ENCODE measurements at places on chromosomes 12 and 14. TPM values are rescaled to one million over a fixed set of nuclear protein-coding genes. Genes with fewer than 3 reads are reported as not detected.

The GPR84 gene
- not detected for total RNA-seq

The TSHR gene
- 7.2 TPM for total RNA-seq

The SALL2 gene
- 13.4 TPM for total RNA-seq

The PTHLH gene
- 2.6 TPM for total RNA-seq

The PAH gene
- not detected for total RNA-seq

The PZP gene
- not detected for total RNA-seq

The PROX2 gene
- total RNA-seq: not detected

The SIRT4 gene
- 0.49 TPM for total RNA-seq

The KRT77 gene
- total RNA-seq: not detected

The RNASE1 gene
- total RNA-seq: not detected

The NANOG gene
- not detected for total RNA-seq

The TPPP2 gene
- total RNA-seq: not detected

The KCNH5 gene
- total RNA-seq: not detected

The TECPR2 gene
- 17.0 TPM for total RNA-seq

The SERPINA6 gene
- 0.16 TPM for total RNA-seq

The CFAP73 gene
- total RNA-seq: not detected

The GPRC5D gene
- not detected for total RNA-seq

The SMCO2 gene
- total RNA-seq: not detected

The WNT1 gene
- total RNA-seq: not detected

The RNASE7 gene
- total RNA-seq: not detected

The GYS2 gene
- not detected for total RNA-seq

The KRT82 gene
- not detected for total RNA-seq

The PDE6H gene
- not detected for total RNA-seq

The CCDC197 gene
- total RNA-seq: not detected

The GNG2 gene
- total RNA-seq: 6.1 TPM

The ANO2 gene
- total RNA-seq: not detected

The DEPDC4 gene
- not detected for total RNA-seq

The PLBD2 gene
- total RNA-seq: 70.1 TPM

The KCNMB4 gene
- 1.9 TPM for total RNA-seq

The CLMN gene
- total RNA-seq: 5.3 TPM

The LRP6 gene
- total RNA-seq: 22.3 TPM

The TTC6 gene
- under 0.01 TPM for total RNA-seq

The PLEKHD1 gene
- under 0.01 TPM for total RNA-seq

The GPR135 gene
- total RNA-seq: 2.8 TPM

The STAC3 gene
- total RNA-seq: 0.63 TPM

The RNASE3 gene
- total RNA-seq: not detected

The GPD1 gene
- 0.25 TPM for total RNA-seq

The STON2 gene
- total RNA-seq: 17.9 TPM

The FAM90A1 gene
- 0.16 TPM for total RNA-seq

The VRTN gene
- not detected for total RNA-seq

The KRT6C gene
- not detected for total RNA-seq

The CMKLR1 gene
- total RNA-seq: 0.81 TPM

The GLS2 gene
- total RNA-seq: 2.2 TPM

Data from mesangial cell (primary cell).